ENCODE measurements at places on chromosomes 4 and X.
A peak's percentile ranks its signal among the peaks of the same experiment; 100 is the strongest.

DNA sequence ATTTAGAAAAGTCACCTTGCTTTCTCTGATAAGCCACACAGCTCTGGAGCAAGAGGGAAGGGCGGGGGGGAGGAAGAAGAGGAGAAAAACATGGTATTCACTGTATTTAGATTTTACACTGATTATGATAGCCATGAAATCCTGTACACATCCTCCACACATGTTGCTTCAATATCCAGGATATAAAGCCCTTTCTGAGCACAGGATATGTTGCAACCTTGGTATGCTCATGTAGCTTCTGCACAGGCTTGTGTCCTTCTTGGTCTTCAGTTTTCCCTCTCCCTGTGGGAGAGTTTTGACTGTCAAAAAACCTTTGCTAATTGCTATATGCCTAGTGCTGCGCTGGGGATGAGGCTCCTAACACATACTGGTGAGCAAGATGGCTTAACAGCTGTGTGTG lies 61.9 kb upstream of the DAPP1 start:
- no peak for DNase-seq

- no peak for DNase-seq
Observed at GRCh38 chr4:145865274-145865941, 73.2 kb downstream of the ZNF827 start.

GRCh38 chr4:101981756-101982155 lies 191.2 kb downstream of the BANK1 start:
- no peak for DNase-seq

DNA sequence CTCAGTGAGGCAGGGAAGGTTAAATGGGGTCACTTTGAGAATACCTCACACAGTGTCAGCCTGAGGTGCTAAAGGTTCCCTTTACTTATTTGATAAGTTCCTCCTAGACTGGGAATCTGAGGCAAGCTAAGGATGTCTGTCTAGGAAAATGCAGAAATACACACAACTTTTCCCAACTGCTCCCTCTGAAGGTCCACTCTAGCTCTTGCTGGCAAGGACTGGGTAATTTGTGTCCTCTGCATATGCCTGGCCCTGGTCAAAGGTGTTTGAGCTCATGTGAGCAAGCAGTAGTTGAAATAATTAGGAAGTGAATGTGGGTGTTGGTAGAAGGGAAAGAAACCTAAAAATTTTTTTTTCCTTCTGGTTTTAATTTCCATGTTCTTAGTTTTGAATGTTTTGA lies 21.3 kb downstream of the TXLNG start:
- DNase-seq = no peak

- DNase-seq = no peak
Observed at GRCh38 chrX:35439034-35439660, 359.0 kb upstream of the MAGEB16 start.

DNA sequence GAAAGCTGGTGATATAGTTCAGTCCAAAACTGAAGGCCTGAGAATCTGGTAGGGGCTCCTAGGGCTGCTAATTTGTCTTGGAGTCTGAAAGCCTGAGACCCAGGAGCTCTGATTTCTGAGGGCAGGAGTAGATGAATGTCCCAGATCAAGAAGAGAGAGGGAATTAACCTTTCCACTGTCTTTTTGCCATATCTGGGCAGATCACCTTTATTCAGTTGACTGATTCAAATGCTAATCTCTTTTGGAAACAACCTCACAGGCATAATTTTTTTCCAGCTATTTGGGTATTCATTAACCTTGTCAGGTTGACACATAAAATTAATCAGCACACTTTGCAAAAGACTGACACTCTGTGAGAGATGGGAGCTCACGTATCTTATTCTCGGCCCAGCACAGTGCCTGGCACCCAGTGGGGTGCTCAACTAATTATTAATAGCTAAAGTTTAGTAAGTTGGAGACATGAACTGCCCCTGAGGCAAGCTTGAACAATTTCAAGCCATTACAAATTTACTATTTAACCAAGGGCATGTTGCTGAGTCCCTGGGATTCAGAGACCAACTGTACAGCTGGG lies 114.3 kb downstream of the CPEB2 start:
- DNase-seq = no peak

GRCh38 chrX:111035991-111036390 lies 60.0 kb upstream of the PAK3 start:
- no peak for DNase-seq

DNA sequence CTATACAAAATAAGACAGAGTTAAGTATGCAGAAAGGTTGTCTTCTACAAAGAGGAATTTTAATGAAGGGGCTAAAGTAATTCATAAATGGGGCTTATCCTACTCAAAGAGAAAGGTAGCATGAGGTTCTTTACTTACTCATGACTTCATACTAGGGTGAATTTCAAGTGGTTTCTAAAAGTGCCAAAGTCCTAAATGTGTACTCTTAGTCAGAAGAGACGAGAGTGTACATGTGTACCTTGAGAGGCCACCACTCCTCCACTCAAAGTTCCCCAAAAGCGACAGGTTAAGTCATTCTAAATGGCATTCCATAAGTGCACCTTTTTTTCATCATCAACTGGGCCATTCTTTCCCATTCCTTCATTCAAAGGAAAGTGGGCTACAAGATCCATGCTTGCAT lies 21.9 kb downstream of the EDA2R start:
- DNase-seq = no peak

DNA sequence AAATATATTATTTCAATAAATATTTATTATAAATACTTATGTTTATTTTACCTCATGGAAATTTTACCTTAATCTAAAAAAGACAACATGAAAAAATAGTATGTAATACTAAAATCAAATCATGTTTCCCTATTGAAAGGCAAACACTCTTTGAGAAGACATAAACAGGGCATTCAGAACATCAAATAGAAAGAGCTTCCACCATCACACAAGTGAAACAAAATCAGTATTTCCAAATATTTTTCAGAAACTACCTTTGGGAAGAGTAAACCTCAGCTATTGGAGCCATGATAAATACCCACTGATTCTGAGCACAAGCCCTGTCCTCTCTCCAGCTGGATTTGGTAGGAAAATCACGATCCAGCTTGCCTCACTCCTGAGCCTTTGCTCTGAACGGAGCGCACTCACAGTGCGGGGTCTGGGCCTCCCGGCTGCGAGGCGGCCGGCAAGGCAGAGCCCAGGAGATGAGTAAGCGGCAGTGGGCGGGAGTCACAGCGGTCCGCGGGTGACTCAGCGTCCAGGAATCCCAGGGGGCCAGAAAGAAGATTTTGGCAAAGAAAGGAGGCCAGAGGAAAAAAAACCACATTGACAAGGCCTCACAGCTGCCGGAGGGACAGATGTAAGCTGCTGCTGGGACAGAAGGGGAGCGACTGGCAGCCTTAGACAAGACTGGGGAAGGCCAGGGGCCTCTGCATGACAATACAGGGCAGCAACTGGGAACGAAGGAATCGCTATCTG lies 14.7 kb upstream of the ANXA5 start:
- no peak for DNase-seq

- DNase-seq = no peak
Observed at GRCh38 chr4:173990869-173991210, 292.6 kb downstream of the FBXO8 start.

DNA sequence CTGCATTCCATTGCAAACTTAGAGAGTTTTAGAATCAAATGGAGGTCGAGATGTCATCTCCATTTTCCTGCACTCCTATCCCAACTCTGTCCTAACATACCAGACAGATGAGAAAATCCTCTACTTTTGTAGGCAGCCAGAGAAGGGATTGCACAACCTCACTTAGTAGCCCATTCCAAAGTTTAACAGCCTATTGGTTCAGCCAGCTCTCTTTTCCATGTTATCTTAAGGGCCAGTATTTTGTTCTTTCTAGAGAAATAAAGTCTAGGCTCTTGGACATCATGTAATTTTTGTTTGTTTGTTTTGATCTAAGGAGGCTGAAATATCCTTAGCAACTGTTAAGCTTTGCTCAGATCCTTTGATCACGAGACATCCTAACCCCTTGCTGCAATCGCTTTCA lies 173.0 kb downstream of the COX18 start:
- no peak for DNase-seq

DNA sequence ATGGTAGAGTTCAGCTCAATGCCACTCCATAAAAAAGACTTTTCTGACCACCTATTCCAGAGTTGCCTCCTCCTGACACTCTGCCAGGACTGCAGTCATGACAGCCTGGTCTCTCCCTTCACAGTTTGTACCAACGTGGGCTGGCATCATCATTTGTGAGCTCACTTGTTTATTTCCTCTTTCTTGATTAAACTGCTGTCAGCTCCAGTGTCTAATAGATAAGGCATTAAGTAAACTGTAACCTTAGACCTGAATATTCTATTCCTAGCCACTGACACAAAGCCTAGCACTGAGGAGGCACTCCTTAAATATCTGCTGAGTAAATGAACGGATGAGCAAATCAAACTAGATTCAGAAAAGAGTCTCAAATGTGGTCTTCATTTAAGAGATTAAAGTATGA lies 48.7 kb downstream of the DDX60 start:
- DNase-seq = no peak

DNA sequence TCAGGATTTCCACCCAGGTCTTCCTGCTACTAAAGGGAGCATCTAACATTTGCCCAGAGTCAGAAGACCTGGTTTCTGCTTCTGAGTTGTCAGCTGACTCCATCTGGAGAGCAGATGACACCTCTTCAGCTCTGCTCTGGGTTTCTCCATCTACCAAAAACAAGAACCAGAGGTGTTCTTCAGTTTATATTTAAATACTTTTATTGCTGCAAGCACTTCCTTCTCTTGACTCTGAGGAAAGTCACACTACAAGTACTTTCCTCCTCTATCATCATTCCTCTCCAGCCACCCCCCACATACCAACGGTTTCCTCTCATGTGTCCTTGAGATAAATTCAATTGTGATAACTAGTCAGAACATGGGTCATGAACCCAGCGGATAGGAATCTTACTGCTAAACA lies 88.4 kb downstream of the PPP3CA start:
- DNase-seq = peak; percentile 7

DNA sequence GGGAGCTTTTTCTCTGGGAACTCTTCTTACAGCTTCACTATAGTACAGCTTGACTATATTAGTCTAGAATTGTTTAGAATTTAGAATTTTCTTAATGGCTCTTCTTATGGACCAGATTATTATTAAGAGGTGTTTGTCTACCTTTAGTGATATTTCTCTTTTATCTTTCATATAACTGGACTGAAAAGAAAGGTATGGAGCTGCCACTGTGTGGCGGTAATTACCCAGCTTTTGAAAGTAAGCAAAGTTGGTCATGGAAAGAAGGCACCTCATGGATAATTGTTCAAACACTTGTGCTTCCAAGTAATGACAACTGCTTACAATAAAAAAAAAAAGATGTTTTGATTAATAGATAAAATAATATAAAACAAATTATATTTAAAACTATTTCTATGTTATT lies 1112.5 kb downstream of the TECRL start:
- DNase-seq = no peak

DNA sequence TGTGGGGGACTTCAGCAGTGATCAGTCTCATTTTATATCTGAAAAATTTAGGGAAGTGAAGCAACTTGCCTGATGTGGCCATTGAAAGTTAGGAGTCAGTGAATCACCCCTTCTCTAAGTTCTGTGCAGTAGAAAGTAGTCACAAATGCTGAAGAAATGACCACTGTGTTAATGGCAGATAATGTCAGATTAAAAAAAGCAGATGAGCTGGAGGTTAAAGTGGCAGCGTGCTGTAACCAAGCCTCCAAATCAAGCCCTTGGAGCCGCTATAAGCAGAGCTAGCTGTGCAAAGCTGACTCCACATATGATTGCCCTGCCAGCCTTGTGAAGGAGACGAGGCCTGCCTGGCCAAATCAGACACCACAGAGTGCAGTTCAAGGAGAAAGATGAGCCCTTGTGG lies 39.2 kb upstream of the PDE5A start:
- no peak for DNase-seq

- peak; percentile 7 for DNase-seq
Observed at GRCh38 chr4:128287141-128287870, at the start of gene PGRMC2. PGRMC2 (minus strand) TSS chr4:128287813; CDS start chr4:128287790, 23 bp downstream.

DNA sequence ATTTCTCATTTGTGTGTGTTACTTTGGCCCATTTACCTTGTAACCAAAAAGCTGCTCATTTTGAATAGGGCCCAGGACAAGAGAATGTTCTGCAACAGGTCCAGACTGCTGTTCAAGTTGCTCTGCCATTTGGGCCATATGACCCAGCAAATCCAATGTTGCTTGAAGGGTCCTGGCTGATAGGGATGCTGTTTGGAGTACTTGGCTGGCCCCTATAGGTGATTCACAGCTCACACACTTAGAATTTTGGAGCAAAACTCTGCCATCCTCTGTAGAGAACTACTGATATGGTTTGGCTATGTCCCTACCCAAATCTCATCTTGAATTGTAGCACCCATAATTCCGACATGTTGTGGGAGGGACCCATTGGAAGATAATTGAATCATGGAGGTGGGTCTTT lies 131.5 kb downstream of the AASDH start:
- DNase-seq = no peak

GRCh38 chr4:40808926-40809457 lies 59.2 kb downstream of the NSUN7 start:
- no peak for DNase-seq

DNA sequence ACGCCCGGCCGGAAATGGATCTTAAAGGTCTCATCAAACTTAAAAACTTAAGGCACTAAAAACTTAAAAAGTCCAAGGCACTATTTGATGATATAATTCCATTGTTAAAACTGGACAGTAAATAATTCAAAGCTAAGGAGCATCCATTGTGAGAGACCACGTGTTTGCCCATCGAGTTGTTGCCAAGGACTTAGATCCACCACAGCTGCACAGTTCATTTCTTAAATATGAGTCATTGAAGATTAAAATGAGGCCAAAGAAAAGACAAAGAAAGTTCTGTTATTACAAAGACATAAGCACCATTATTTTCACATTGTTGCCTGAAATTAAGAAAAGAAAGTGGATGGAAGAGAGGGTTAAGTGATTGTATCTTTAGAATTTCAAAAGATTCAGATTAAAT lies 411.5 kb upstream of the FTHL17 start:
- DNase-seq = no peak

DNA sequence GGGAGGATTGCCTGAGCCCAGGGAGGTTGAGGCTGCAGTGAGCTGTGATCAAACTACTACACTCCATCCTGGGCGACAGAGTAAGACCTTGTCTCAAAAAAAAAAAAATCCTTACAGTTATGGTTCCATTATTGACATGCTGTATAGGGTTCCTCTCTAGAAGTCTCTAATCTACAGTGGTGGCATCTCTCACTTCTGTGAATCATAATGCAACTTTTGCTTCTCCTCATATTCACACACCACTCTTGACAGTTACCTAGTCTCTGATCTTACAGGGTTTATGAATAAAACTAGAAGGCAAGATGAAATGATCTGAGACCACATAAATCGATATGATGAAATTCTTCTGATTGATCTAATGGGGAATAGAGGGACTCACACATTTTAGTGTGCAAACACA lies 40.6 kb downstream of the DOCK11 start:
- DNase-seq = no peak

GRCh38 chr4:41693629-41694028 lies 54.9 kb downstream of the PHOX2B start:
- no peak for DNase-seq

GRCh38 chr4:101398807-101399206 lies 51.5 kb upstream of the PPP3CA start:
- no peak for DNase-seq

Data from CD4-positive, alpha-beta T cell treated with Interleukin-17A for 1 hour (primary cell).